ENCODE measurements at places on chromosomes 13 and 19.

DNA sequence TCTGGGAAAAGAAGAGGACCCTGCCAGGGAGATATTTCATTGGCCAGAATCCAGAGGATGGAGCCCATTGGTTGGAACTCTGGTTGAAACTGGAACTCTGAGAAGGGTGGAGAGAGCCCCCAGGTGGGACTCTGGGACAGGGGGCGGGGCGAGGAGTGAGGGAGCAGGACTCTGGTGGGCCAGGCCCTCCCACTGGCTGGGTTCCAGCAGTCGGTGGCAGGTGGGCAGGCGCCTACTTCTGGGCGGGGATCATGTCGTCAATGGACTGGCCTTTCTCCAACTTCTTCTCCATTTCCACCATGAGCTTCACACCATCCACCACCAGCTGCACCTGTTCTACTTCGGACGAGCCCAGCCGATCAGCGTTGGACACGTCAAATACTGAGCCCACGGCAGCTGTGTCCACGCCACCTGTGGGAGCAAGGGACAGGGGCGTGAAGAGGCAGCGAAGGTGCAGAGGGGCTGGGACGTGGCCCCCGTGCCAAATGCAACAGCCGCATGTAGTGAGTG lies 16.1 kb downstream of the CKM start:
- no peak for DNase-seq

DNA sequence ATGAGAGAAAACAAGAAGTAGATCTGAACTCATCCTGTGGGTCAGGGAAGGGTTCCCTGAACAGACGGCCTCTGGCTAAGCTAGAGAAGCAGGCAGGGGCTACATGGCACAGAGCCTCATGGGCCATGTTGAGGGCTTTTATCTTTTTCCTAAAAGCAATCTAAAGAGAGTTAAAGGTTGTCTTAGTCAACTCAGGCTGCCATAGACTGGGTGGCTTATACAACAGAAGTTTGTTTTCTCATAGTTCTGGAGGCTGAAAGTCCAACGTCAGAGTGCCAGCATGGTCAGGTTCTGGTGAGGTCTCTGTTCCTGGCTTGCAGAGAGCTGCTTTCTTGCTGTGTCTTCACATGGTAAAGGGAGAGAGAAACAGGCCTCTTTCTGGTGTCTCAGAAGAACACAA lies 2.9 kb upstream of the MBNL2 start:
- no peak for DNase-seq

GRCh38 chr19:58382997-58383603 lies 2.3 kb upstream of the ZNF837 start:
- DNase-seq: no peak

DNA sequence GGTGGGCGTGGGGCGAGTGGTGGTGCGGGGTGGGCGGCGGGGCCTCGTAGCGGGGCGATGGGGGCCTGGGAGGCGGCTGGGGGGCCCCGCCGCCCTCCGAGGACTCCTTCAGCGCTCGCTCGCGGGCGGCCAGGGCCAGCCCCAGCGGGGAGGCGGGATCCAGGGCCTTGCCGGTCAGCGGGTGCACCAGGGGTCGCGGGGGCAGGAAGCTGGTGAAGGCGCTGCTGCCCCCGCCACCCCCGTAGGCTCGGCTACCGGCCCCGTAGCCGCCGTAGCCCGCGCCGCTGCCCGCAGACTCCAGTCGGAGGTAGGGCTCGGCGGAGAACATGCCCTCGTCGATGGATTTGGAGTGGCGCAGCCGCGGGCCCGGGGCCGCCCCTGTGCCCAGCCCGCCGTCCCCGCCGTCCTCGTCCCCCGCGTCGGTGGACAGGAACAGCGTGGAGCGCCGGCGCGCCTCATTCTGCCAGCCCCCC lies 18.6 kb downstream of the C19orf81 start:
- DNase-seq: no peak

DNA sequence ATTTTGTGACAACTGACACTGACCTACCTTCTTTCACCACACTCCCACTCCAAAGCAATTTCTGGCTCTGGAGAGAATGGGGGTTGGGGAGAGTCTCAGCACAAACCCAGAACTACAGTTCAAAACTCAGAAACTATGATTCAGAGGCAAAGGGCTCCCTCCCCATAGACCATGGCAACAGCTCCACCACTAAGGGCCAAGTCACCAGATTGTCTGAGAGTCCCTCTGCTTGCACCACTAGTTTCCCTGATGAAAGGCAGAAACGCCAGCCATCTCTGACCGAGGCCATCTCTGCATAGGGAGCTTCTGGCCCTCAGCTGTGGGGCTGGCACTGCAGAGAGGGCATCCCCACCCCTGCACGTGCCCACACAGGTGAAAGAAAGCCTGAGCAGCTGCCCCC lies 112.4 kb upstream of the VSTM2B start:
- no peak for DNase-seq

Measured in AG04449 (cell line).